ENCODE measurements at places on chromosomes 7 and 10.

- no peak for DNase-seq
Observed at GRCh38 chr10:95478935-95479334, 82.2 kb downstream of the SORBS1 start.

DNA sequence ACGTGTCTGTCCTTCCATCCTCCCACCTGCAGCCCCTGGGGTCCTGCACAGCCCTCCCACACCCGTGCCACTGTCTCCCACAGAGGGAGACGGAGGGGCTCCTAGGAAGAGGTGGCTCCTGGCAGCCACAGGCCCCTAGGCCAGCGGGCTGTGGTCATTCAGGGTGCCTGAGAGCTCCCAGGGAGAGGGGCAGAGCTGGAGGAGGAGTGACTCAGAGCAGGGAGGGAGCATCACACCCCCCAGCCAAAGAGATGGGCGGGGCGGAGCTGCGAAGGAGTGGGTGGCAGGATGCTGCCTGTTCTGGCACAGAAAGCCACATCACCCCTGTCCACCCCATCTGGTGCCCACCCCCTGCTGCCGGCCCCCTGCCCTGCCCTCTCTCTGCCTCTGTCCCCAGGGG, 50.5 kb downstream of the STK32C start:
- DNase-seq: no peak

GRCh38 chr10:91350651-91351081, 59.5 kb upstream of the HECTD2 start:
- no peak for DNase-seq

DNA sequence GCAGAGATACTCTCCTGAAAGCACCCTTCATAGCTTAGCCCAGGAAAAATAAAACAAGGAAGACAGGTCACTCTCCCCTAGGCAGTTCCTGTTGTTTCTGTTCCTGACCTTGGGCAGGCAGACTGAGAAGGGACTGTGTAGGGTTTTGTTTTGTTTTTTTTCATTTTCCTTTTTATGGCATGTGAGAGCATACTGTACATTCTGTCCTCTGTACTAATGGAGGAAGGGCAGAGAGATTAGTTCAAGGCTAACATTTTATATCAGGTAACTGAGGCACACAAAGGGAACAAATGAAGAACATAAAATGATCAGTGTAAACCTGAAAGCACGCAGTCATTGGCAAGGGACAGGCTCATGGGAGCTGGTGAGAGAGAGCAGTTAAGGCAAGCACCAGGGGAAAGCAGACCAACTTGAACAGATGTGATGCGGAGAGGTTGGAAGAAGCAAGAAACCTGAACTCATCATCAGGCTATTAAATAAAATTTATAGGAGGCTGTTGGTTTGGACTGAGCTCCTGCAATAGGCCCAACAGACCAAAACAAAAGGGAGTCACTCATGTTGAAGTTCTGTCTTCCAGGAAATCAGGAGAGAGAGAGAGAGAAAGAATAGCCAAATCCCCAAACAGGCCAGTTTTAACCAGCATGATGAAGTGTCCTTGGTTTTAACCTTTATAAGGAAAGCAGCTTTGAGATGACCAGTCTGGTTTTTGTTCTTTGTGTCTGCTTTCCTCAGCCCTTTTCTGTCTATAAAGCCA, 34.1 kb upstream of the PDCD4 start:
- no peak for DNase-seq

DNA sequence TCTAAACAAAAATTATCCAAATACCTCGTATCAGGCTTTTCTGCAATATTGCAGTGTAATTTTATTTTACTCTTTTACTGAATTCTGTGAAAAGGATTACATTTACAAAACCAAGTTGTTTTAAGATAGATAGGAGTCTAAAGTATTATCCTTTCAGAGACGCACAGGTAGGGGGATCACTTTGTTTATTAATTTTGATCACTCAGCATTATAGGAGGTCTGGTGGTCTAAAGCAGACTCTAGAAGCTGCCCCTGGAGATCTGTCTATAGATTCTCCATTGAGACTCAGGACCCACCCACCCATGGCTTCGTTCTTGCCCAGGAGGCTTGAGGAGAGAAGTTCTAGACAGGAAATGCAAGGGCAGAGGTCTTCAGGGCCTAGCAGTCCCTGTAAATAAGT, 223.4 kb upstream of the YAE1 start:
- DNase-seq: no peak

DNA sequence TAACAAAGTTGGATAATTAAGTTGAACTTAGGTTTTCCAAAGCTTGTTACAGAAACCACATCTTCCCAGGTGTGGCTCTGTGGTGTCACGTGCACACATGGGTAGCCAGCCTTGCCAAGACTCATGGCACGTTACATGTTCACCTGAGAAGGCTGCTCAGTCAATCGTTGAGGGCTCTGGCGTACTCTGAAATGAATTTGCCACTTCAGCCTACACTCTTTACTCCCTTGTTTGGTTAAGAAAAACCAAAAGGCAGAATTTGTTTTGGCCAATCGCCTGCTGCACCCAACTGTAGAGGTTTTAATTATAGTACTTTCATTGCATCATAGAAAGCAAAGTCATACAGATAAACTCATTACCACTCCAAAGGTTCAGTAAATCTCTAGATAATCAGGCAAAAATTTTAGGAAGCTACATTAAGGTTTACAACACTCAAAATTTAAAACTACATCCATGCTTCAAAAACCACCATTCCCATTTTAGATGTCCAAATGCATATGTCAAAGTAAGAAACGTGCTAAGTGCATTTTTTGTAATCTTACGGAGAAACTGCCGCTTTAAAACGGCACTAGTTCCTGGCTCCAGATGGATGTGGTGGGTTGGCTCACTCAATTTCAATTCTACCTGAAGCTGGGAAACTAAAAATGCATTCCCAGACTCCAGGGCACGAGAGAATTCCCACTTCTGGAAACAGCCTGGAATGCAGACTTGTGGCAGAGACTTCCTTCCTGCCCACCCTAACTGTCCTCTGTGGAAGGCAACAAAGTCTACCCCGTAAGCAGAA, 88.4 kb downstream of the DIP2C start:
- DNase-seq: no peak

DNA sequence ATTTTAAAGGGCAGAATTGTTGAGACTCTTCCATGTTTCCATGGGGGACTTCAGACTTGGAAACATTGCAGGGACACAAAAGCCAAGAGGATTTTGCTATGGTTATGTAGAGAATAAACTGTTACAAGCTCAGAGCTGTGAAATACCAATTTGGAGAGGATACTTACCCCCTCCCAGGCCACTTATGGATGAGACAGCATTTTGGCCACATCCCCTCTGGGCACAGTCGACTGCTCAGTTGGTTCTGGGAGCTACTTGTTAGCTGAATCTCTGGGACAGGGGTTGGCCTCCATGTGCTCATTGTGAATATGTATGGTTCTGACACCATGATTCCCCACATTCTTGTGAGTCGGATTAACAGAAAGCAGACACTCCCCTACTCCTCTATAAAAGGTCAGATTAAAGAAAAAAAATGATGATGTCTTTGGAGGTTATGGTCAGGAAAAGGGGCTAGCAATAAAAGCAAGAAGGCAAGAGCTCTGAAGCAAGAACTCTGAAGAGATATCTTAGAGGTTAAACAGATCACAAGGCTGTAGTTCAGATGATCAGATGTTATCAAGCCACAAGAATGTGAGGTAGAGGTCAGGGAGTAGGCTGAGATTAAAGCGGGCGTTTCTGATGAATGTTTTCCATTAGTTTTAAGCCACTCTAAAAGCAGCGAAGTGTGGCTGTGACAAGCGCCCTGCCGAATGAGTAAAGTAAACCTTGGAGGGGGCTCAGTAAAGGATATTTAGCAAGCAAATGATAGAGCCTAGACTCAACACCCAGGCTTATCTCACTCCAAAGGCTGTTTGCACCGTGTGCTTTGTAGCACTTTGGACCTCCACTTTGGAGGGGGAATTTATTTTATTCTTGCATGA, 17.2 kb downstream of the STAMBPL1 start:
- no peak for DNase-seq

DNA sequence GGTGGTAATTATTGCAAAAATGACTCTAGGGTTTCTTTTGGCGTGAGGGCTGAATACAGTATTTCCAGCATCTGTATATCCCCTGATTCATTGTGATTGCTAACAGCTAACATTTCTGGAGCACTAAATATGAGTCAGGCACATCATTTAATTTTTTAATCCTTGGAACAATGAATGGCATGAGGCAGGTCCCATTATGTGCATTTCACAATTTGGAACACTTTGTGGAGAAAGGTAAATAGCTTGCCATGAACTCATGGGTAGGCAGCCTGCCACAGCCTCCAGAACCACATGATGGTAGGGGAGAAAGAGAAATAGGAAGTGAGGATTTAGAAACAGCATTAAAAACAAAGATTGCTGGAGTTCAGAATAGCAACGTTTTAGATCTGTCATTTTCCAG, 1.7 kb downstream of the NPTX2 start:
- no peak for DNase-seq

DNA sequence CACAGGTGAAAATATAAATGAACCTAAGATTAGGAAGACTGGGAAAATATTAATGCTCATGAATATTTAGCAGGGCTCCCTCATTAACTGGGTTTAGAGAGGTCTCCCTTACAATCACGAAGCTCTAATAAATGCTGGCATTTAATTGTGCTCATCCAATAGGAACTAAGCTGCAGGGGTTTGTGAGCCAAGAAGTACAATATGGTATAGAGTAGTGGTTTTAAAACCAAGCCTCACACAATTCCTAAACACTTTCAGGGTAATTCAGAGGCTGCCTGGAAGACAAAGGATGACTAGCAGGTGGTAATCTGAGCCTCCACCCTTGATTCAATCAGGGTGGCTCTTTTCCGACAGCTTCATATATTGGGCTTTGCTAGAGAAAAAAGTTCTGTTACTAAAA, 103.3 kb downstream of the GPAM start:
- DNase-seq: no peak

- no peak for DNase-seq
Observed at GRCh38 chr10:114770009-114770408, 51.6 kb upstream of the FHIP2A start.

- no peak for DNase-seq
Observed at GRCh38 chr10:96249264-96249663, 22.1 kb downstream of the BLNK start.

GRCh38 chr7:45888185-45888992, at the start of gene IGFBP1:
Gene IGFBP1 (plus strand): TSS chr7:45888488. CDS start chr7:45888653, 165 bp downstream.
- DNase-seq: no peak

DNA sequence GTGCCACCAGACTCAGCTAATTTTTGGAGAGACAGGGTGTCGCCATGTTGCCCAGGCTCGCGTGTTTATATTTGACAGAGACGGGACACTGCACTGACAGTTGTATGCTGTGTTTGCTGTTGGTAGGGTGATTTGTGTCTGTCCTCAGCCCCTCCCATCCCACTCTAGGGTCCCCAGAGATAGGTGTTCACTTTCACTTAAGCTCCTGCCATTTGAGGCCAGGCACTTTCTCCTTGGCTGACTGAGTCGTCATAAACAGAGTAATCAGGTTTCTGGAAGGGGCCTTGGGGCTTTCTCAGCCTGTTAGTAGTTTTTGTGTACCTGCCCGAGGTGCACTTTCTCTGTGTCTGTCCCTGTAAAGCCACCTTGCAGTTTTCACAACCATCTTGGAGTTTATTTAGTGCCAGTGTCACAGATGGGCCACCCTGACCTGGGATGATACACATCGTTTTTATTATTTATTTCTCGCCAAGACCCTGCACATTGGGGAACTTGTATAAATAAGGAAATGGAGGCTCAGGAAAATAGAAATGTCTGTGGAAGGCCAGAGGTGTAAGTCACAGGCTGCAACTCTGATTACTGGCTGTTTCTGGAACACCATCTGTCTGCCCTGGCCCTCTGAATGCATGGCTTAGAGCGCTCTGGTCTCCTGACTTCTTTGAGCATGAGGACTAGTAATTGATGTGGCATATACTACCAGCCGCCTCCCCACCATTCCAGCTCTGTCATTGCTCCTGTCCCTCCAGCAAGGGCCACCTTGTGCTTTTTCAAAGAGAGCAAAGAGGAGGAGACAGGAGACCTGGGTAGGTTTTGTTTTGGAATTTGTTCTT, 81.9 kb upstream of the PDCD4 start:
- no peak for DNase-seq

DNA sequence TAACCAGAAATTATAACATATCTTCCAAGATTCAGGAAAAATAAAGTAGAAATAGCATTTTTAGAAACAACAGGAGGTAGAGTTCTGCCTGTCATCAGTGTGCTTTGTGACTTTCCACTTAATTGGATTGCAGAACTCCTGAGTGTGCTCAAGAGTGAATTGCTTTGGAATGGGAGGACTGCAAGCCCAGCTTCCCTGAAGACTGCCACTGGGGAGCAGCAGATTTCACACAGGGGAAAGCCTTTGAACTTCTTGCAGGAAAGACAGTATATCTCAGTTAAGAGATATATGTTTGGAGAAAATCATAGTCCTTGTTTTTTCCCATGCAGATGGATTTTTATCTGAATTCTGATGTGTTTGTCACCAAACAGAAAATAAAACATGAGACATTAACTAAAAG, 124.5 kb downstream of the TMEM168 start:
- DNase-seq: peak; percentile 4

GRCh38 chr10:124166431-124167125, 73.2 kb upstream of the CHST15 start:
- no peak for DNase-seq

GRCh38 chr10:97171001-97171400, 14.8 kb downstream of the SLIT1 start:
- no peak for DNase-seq

DNA sequence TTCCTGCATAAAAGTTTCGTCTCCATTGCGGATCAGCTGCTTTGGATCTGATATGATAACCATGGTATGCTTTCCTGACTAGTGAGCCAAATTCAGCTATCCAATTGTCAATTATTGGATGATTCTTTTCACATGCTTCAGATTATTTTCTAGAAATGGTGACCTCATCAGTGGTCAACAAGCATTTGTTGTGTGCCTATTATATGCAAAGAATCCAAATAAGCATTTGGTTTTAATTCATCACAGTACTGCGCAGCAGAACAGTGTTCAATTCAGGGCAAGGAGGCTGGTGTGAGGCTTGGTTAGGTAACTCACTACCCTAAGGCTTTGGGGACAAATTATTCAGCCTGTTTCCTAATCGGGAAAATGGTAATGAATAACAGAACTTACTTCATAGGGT, 200.5 kb downstream of the SKAP2 start:
- DNase-seq: no peak

GRCh38 chr7:37765421-37765829, 81.9 kb downstream of the GPR141 start:
- no peak for DNase-seq

GRCh38 chr10:62467527-62467926, 93.4 kb downstream of the ZNF365 start:
- no peak for DNase-seq

DNA sequence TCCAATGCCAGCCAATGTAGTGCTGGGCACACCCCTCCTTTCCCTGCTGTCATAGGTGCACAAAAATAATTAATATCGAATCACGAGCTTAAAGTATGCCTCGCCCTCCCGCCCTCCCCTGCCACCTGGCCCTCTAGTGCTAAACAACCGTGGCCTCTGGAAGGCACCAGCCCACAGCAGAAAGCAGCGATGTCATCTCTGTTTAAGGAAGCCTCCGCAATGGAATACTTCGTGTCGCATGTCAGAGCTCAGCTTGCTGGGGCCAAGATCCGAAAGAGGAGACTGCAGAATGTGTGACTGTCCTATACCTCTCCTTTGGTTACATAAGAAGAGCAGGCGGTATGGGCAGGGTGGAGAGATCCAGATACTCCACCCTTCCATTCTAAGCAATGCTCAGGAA, 71.5 kb downstream of the RHOBTB1 start:
- DNase-seq: no peak

All from left kidney (tissue), 8 donors.